Activated CD4-positive, alpha-beta T cell treated with anti-CD3 and anti-CD28 coated beads, Interleukin-2, Interleukin-6, amounts not matched to agents 100 ng/mL and 50 ng/mL, durations not matched to agents 16 hours and 8 hours (primary cell): ENCODE measurements at places on chromosomes 1 and 21.

DNA sequence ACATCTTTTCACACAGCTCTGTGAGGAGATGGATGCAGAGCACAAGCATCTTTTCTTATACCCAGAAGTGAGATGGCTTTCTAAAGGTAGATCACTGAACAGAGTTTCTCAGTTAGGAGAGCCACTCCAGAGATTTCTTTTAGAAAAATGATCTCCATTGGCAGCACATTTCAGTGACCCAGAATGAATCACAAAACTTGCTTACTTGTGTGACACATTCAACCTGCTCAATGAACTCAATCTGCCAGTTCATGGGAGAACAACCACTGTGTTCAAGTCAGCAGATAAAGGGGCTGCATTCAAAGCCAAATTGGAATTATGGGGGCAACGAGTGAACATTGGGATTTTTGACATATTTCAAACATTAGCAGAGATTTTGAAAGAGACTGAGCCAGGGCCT is 78.3 kb downstream of the UCHL5 start:
- DNase-seq = no peak

DNA sequence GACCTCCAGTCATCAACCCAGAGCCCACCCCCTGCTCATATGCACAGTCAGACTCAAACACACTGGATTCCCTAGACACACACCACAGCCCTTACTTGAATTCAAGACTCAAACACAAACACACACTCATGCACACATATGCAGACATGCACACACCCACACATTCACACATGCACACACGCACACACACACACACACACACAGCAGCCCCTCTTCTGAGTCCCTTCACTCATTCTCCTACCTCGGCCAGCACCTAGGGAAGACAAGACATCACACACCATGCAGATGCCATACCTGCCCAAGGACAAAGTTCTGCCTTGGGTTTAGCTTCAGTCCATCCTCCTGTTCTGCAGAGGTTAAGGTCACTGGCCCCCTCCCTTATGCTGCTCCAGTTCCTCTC is 1.6 kb upstream of the HCRTR1 start:
- no peak for DNase-seq

DNA sequence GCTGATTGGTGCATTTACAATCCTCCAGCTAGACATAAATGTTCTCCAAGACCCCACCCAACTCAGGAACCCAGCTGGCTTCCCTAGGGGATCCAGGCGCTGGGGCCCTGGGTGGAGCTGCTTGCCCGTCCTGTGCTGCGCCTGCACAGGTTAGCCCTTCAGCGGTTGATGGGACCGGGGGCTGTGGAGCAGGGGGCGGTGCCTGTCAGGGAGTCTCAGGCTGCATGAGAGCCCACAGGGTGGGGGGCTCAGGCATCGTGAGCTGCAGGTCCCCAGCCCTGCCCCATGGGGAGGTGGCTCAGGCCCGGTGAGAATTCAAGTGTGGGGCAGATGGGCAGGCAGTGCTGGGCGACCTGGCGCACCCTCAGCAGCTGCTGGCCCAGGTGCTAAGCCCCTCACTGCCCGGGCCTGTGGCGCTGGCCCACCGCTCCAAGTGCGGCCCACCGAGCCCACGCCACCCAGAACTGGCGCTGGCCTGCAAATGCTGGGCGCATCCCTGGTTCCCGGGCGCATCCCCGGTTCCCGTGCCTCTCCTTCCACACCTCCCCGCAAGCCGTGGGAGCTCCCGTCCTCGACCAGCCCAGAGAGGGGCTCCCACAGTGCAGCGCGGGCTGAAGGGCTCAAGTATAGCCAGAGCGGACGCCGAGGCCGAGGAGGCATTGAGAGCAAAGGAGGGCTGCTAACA is 23.1 kb upstream of the CLCA4 start:
- DNase-seq = no peak

DNA sequence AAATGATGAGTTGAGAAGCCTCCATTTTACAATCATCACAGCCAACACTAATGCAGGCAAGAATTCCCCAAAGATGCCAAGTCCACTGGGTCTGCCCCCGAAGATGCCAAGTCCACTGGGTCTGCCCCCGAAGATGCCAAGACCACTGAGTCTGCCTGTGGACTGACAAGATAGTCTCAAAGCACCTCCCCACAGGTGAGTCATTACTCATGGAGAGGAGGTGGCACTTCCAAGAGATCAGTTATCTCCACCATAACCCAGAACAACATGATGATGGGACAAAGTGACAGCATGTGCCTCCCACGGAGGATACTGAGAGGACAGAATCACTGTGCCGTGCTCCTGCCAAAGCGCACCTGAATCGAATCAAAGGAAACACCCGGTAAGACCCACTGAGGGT is 4.8 kb downstream of the PTTG1IP start:
- DNase-seq = no peak

DNA sequence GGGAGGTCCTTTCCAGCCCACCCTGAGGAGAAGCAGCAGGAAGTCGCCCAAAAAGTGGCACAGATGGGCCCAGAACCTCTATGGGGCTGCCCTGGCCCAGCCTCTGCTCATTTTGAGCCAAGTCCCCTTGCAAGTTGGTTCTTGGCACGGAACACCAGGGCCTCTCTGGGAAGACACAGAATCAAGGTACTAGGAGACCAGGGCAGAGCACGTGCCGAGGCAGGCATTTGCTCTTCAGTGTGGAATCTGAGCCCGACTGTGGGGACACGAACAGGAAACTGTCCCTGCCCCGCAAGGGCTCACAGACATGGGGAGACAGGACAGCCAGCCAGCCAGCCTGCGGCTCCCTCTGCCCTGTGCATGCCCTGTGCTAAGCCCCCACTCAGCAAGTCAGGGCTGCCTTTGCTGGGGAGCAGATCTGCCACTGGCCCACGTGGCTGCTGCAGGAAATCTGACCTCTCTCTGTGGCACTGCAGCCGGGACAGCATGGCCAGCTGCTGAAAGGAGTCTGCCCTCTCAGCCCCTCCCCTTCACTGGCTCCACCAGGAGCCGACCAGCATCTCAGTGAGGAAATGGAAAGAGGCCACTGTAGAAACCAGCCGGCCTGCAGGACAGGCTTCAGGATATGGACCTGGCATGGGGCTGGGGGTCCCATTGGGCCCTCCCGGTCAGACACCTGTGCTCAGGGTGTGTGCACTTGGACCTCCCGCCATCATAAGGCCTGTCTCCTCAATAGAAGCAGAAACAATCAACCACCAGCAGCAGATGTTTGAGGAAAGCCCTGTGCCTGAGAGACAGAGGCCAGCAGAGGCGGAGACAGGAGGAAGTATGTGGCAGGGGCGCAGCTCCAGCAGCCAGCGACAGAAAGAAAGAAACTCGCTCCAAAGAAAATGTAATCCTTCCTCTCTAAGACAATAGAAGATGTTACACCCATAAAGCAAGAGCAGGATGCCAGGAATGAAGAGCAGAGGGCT is 3.7 kb downstream of the ARHGEF16 start:
- no peak for DNase-seq

- DNase-seq = no peak
These were observed 13.5 kb upstream of the C1orf159 start for GRCh38 chr1:1129381-1129821.

DNA sequence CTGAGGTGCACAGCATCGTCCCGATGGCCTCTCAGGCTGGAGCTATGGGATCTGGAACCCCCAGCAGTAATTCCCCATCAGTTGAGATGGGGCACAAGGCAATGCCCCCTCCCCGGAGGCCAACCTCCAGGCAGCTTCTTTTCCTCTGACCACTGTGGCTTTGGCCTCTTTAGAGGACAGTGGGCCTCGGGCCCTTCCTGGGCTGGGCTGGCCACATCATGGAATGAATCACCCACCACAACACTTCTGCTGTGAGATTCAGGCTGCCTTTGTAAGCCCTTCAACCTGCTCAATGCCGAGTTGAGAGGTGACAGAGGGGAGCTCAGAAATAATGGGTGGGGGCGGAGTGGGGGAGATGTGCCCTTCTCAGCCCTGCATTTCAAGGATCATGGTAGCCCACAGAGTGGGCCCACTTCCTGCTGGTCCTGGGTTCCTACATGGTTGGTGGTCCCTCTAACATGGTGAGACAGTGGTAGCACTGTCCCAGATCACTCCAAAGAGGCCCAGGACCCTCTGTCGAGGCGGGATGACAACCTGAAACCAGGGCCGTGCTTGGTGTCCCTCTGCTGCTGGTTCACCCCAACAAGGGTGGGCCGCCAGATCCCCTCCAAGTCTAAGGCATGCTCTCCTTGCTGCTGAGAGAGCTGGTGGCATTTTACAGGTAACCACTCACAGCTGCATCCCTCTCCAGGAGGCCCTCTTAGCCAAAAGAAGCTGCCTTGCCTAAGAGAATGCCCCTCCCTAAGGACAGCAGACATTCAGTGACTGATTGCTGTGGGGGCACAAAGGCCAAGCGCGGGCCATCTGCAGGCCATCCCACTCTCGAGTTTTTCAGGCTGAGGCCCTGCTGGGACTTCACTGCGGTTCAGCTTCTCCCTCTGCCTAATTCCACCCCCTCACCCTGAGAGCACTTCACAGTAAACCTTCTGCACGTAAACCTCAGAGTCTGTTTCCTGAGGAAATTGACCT is 29.7 kb upstream of the EVA1B start:
- DNase-seq = no peak

- DNase-seq = no peak
These were observed 106.2 kb downstream of the TM2D1 start for GRCh38 chr1:61618755-61619154.

DNA sequence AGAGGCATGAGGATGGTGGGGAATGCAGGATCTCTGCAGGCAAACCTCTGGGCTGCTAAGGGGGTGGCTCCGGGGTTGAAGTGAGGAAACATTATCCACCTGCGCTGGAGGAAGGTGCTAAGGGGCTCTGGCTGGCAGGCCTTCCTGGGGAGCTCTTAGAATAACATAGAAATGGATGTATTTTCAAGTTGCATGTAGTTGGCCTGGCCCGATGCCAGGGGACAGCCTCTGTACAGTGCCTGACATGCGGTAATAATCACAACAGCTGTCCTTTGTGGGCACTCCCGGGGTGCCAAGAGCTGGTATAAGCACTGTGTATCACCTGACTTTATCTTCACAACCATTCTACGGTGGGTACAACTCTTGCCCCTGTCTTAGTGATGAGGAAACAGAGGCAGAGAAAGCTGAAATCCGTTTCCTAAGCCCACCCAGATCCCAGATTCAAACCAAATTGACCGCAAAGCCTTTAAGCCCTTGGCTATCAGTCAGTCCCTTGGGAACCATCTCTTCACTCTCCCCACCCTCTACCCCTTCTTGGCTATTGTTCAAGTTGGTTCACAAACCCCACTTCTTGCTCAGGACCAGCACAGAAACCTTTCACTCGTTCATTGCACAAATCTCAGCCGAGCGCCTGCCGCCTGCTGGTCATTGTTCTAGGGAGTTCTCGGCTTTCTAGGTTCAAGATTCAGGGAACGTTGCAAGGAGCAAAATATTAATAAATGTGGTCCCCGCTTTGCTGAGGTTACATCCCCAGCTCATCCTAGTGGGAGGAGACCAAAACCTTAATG is 30.9 kb downstream of the PADI4 start:
- no peak for DNase-seq

DNA sequence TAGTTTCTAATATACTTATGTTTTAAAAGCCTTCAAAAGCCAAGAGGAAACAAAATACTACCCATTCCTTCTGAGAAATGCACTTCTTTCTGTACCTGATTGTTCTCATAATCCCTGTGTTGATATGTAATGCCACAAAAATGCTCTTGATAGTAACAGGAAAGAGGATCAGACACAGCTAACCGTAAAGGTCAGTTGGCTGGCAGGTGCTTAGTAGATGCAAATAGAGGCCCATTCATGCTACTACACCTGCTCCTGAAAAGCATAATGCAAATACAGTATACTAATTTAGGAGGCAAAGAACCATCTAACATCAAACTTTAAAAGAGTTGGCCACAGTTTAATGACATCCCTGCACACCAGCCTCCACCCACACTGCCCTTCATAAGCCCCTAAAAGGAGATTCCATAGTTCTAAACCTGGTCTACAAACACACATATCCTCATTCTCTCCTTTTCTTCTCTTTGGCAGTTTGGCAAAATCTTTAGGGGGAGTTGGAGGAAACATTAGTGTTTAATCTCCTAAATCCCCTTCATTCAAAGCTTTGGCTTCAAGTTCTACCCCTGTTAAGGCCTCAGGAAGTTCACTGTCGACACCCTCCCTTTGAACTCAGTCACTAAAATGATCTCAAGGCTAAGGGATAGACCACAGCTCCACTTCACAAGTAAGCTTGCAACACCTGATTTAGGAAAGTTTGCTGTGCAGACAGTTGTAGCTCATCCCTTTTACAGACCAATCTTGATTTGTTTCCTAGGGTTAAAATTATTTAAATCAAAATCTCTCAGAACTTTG is 2.9 kb upstream of the CD46 start:
- no peak for DNase-seq

GRCh38 chr1:22104865-22105437 is 37.9 kb downstream of the WNT4 start:
- DNase-seq = peak; percentile 69

DNA sequence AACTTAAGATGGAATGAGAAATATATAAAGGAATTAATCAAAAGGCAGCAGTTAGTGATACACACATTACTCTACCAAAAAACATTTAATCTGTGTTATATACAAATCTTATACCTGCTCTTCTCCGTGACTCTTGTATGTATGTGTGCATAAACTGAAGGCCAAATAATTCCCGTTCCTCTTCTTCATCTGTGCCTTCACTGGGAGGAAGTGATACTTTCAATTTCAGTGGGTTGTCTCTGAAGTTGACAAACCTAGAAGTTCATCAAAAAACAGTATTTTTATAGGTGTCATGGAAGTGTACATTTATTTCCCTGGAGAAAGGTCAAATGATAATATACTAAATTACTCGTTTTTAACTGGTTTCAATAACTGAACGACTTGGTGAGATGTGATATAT is 19.3 kb downstream of the TRMT13 start:
- DNase-seq = peak; percentile 4

DNA sequence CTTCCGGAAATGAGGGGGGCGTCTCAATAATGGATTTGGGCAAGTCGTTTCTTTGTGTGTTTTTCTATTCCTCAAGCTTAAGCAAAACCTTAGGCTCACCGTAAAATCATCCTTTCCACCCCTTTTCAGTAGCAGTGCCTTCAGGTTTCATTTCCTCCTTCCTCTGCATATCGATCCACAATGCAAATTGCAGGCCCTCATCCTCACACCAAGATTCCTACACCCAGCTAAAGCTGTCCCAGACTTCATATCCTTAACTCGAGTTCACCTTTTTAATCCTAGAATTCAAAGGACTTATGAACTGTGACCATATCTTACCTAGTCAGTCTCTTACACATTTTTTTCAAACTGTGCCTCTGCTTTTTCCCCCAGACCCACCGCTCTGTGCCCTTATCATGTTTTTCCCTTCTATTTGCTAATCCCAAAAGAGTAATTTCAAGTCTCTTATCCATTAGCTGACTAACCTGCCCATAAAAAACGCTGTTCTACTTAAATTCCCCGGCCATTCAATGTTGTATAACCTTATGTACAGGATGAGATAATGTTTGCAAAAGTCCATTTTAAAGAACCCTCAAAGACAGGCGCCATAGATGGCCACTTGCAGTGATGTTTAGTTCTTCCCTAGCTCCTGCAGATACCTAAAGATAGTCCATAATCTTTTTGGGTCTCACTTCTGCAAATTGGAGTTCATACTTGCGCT is 1.5 kb downstream of the AKIRIN1 start:
- no peak for DNase-seq

DNA sequence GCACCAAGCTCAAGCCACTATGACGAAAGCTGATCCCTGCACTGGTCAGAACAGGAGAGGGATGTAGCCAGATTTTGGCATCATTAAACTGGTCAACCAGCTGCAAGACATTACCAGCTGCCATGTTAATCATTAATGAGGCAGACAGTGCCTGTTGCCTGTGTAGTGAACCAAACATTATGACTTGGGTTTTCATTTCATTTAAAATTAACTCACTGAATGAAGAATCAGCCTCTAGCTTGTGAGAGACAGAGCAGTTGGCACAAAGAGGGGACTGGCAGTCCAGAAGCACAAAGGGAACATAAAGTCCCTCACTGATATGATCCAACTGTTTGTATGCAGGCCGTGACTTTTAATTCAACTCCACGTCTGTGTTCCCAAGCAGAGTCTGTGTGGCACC is 318.9 kb downstream of the SEC16B start:
- DNase-seq = no peak
